CD4-positive, alpha-beta T cell treated with Interleukin-6 at 100 ng/mL for 8 hours (primary cell): ENCODE measurements at places on chromosomes 11 and 22.

- no peak for DNase-seq
Measured at GRCh38 chr11:69462106-69462951, 19.1 kb upstream of the LINC01488 start.

DNA sequence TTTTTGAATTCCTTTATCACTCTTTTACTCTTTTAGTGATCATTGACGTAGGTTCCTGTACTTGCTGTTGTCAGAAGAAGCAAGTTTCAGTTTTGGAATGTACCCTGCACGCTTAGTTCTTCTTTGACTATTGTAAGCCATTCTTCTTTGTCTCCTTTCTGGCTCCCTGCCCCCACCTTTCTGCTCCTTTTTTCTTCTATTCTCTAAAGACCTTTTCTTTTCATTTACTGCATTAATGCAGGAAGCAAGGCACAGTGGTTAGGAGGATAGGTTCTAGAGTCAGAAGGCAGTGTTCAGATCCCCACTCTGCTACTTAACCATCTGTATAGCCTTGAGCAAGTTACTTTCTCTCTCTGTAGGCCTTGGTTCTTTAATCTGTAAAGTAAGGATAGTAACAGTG is 33.7 kb upstream of the RAG2 start:
- DNase-seq, result no peak

DNA sequence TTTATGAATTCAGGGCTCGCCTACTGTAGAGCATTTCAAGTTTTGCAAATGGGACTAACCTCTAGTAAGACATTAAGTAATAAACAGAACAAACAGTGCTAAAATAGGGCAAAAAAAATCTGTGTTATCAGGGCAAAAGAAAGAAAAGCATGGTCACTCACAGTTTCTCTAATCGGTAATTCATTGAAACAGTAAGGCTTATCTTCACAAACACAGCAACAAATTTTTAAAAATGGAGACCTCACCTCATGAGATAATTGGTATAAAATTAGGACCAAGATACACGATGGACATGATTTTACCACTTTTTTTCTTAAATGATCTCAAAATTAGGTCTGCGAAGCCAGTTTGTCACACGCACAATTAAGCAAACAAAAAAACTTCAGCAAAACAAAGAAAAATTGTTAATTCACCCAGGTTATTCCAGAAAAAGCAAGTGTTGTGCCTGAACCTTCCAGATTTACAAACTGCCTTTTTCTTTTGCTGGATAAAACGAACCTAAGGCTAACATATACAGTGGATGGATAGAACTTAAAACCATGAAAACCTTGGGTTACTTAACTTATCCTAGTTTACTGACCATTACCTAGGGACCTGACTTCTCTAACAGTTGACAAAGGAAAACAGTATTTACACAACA is 1.4 kb downstream of the TMEM123 start:
- DNase-seq, result no peak

GRCh38 chr11:75654314-75654713 is 14.5 kb downstream of the MAP6 start:
- no peak for DNase-seq

GRCh38 chr22:39444247-39444800 is 12.5 kb upstream of the MGAT3 start:
- no peak for DNase-seq

DNA sequence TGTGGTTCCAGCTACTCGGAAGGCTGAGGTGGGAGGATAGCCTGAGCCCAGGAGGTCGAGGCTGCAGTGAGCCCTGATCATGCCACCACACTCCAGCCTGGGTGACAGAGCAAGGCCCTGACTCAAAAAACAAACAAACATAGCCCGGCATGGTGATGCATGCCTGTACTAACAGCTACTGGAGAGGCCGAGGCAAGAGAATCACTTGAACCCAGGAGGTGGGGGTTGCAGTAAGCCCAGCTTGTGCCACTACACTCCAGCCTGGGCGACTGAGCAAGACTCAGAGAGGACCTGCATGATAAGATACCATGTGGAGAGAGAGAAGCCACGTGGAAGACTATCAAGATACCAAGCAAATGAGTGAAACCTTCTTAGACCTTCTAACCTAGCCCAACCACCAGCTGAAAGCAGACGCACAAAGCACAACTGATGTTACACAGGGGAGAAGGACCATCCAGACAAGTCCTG is 36.1 kb downstream of the AMBRA1 start:
- no peak for DNase-seq

DNA sequence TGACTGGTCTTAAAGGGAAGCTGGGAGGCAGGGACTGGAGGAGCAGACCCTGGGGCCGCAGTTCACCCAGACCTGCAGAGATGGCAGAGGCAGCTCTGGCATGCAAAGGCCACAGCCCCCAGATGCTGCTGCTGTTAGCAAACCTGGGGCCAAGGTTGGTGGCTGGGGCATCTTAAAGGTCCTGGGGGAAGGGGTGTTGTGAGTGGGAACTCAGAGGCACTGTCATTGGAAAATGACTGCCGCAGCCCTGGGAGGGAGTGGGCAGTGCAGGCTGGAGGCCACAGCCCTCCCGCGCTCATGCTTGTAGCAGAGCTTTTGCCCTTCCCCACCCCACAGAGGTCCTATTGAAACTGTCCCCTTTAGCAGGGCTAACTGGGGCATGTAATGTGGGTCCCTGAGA is 111.8 kb downstream of the CTTN start:
- no peak for DNase-seq

DNA sequence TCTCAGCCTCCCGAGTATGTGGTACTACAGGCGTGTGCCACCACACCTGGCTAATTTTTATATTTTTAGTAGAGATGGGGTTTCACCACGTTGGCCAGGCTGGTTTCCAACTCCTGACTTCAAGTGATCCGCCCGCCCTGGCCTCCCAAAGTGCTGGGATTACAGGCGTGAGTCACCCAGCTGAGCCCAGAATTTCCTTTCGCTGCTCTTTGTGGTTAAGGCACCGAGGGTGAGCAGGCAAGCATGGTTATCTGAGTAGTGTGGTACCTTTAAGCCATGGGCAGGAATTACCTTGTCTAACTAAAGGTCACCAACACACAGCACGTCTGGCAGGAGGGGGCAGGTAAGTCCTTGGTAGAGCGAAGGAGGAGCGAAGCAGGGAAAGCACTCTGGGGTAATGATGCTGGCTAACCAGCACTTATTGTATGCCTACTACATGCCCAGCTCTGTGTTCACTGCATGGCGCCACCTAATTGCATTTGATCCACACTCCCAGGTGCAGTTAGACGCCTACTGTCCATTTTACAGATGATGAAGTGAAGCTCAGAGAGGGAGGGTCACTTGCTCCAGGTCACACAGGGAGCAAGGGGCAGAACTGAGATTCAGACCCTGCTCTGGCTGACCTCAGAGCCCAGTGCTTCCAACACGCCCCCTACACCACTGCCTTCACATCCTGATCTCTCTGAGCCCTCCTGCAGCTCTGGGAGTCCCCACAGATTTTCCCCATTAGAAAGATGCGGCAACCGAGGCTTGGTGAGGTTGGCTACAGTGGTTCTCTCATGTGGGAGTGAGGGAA is 45.7 kb downstream of the TRIOBP start:
- no peak for DNase-seq

DNA sequence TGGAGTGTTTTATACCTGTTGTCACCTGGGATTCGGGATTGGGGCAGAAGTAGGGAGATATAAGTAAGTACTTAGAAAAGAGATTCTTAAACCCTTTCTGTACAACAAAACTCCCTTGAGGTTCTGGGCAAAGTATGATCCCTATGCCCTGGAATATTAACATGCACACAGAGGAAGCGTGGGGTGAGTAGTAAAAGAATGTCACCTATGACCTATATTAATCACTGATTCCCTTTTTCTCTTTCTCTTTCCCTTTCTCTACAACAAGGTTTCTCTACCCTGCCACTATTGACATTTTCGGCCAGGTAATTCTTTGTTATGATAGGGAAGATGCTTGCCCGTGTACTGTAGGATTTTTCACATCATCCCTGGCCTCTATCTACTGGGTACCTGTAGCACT is 209.7 kb upstream of the PLET1 start:
- no peak for DNase-seq

- no peak for DNase-seq
Measured at GRCh38 chr22:41899110-41899509, 15.8 kb downstream of the SHISA8 start.

- no peak for DNase-seq
Measured at GRCh38 chr22:19022755-19023154, 86.7 kb upstream of the PRODH start.

GRCh38 chr22:29842740-29843139 is 4.7 kb upstream of the ASCC2 start:
- DNase-seq, result no peak

GRCh38 chr11:48103621-48104567 is 112.7 kb upstream of the OR4B1 start:
- DNase-seq, result no peak

DNA sequence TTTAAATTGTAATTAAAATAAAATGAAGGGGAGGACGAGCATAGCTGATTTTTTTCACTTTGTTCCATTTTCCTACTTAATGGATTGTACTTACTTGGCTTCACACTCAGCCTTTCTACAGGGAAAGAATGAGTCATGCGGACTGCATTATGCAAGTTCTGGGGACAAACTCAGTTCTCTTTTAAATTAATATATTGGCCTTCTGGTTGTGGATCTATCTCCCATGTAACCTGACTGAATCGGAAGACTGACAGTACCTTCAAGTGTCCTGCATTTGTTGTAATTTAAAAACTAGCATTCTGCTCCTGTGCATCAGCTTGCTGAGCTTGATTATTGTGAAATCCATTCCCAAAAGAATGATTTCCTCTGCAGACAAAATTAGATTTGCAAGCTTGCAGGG is 12.2 kb downstream of the OR8D1 start:
- no peak for DNase-seq

DNA sequence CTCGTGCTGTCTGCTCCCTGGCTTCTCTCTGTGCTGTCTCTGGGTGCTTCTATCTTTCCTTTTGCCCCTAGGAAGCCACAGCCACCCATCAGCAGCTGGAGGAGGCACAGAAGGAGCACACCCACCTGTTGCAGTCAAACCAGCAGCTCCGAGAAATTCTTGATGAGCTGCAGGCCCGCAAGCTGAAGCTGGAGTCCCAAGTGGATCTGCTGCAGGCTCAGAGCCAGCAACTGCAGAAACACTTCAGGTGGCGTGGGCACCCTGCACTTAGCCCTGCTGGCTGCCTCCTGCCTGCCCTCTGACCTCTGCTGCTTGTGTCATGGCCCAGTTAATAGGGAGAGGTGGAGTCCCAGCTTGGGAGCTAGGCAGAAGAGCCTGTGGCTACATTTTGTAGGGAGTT is 67.8 kb downstream of the CEP164 start:
- no peak for DNase-seq

DNA sequence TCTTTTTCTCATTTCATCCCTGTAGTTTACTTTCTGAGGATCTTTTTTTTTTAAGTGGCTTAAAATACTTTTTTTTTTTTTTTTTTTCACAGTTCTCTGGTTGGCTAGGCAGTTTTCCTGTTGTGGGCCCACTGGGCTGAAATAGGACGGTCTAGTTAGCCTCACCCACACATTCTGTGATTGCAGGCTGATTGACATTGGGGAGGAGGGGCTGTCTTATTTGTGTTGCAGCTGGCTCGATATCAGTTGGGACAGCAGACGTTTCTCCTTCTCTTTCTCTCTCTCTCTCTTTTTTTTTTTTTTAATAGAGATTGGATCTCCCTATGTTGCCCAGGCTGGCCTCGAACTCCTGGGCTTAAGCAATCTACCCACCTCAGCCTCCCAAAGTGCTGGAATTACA is 6.9 kb downstream of the BCR start:
- no peak for DNase-seq

DNA sequence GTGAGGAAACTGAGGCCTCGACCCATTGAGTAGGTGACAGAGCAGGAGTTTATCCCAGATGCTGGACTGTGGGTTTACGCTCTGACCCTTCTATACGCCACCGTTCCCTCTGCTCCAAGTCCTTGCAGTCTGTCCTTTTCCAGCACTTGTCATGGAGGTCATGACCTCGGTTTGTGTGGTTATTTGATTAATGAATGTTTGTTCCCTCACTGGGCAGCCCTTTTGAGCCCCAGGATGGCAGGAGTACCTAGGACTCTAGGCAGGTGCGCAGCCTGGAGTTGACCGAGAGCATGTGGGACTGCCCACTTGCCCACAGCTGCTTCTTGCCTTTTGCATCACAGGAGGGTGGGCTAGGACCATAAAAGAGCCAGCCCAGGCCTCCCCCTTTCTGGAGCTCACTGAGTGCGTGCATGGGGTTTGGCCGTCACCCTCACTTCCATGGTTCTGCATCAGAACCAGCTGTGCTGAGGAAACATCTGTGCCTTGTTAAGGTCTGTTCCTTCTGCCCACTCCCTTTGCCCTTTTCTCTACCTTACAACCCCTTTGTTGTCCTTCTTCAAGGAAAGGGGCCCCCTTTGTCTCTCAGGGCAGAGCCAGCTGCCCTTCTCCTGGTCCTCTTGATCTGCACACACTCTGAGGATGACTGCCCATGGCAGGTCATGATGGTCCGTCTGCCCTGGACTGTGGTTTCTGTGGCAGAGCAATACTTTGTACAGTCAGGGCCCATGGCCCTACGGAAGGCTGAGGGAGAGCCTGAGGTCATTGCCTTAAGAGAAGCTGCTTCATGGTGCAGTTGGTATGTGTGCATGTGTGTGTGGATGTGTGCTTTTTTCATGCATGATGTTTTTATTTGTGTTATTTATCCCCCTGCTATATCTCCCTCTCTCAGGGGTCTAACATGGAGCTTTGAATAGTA is 38.2 kb downstream of the BMAL1 start:
- no peak for DNase-seq

GRCh38 chr11:95699631-95700470 is 89.7 kb downstream of the FAM76B start:
- DNase-seq, result peak; percentile 66

GRCh38 chr22:42171417-42171816 is 40.8 kb upstream of the CYP2D6 start:
- no peak for DNase-seq

- no peak for DNase-seq
Measured at GRCh38 chr22:47195484-47196165, 433.2 kb downstream of the TBC1D22A start.

DNA sequence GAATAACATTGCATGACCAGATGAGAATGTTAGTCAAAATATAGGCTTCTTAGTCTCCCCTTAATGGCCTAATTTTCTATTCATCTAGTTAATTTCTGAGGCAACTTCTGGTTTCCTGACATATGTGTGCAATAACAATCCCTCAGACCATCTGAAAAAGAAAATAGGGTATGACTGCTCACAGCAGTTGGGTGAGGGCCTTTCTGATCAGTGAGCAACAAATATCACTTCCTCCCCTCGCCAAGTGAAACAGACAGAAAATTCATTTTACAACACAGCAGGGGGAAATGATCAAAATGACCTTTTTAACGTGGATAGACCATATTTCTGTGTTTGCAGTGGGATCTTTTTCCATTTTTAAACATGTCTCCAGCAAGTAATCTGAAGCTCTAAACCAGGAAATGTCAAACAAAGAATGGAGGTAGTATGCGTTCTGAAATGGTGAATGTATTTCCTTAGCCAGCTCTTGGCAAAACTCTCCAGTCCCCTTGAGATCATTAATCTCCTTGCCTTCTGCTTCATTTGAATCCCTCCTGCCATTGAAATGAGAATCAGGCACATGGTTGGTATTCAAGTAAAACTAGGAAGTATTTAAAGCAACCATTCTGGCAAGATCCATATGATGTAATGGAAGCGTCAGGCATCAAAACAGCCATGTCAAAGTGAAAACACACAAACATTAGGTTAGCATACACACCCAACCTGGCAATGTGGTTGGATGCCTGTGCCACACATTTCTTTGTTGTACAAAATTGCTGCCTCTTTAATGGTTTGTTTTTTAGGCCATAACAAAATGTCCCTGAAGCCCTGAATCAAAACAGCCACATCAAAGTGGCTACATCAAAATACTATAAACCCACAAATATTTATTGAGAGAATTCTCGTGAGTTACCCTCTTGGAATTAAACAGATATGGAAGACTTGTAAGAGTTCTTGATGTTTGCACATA is 100.1 kb downstream of the SLC1A2 start:
- DNase-seq, result no peak

- no peak for DNase-seq
Measured at GRCh38 chr11:95835351-95835750, 45.1 kb downstream of the CEP57 start.
